ENCODE measurements at places on chromosomes 3 and 15.

- no peak for DNase-seq
These were observed 150.4 kb upstream of the SATB1 start for GRCh38 chr3:18575573-18575972.

GRCh38 chr3:158355623-158356588 lies 215.1 kb upstream of the MLF1 start:
- DNase-seq = no peak

DNA sequence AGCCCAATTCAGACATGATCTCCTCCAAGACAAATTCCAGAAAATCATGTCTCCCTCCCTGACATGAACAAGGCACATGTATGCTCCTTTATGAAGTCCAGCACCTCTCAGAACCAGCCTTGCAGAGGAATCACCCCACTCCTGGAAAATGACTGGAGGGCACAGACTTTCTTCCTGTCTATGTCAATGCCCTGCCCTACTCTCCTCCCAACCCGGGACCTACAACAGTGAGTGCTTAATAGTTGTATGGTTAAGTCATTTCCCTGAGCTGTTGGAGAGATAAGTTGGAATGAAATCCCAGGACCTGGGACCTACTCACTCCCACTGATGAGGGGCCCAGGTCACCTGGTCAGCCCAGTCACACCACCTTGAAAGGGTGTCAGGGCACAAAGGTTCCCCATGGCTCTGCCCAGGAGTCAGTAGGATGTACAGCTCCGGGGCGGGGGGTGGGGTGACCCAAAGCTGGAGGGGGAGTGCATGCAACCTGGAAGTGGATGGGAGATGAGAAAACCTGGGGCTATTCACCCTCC lies 80.1 kb upstream of the HERC1 start:
- no peak for DNase-seq

DNA sequence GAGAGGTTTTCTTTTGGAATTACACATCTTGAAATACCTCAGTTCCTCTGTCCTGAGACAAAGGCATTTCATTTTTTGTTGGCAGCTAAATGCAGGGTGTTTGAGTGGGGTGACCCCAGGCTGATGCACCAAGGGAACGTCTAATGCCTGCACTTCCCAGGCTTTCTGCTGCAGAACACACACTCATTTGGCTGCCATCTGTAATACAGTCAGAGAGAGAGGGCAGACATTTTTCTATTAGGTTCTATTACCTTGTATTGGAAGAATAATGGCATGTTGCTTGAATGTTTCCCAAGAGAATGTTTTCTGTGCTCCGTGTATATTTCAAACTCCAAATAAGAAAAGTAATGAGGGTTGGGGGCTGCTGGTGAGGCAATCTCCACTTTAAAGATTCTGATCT lies 87.1 kb downstream of the PTPRG start:
- no peak for DNase-seq

GRCh38 chr3:57160765-57161538 lies 4.2 kb downstream of the IL17RD start:
- DNase-seq = no peak

DNA sequence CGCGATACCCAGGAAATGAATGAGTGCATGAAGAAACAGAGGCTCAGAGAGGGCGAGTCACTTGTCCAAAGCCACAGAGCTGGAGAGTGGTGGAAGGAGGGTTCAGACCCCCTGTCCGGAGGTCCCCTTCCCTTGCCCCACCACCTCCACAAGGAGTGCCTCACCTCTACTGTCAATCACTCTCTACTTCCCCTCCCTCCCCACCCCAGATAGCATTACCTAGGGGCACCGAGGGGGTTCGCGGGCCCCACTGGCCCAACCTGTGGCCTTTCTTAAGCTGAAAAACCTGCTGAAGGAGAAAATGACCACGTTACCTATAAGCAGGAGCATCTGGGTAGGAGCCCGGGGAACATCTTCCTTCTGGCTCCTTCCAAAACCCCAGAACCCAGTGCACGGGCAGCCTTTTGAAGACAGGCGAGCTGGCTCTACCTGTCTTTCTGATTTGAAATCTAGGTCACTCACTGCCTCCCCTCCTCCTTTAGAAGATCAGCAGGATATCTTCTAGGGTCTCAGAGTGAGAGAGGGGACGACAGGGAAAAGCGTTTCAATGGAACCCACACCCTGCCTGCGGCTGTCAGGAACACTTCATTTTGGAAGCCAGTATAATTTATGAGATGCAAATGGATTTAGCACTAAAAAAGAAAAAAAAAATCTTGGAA lies 89.9 kb upstream of the MEF2A start:
- no peak for DNase-seq

DNA sequence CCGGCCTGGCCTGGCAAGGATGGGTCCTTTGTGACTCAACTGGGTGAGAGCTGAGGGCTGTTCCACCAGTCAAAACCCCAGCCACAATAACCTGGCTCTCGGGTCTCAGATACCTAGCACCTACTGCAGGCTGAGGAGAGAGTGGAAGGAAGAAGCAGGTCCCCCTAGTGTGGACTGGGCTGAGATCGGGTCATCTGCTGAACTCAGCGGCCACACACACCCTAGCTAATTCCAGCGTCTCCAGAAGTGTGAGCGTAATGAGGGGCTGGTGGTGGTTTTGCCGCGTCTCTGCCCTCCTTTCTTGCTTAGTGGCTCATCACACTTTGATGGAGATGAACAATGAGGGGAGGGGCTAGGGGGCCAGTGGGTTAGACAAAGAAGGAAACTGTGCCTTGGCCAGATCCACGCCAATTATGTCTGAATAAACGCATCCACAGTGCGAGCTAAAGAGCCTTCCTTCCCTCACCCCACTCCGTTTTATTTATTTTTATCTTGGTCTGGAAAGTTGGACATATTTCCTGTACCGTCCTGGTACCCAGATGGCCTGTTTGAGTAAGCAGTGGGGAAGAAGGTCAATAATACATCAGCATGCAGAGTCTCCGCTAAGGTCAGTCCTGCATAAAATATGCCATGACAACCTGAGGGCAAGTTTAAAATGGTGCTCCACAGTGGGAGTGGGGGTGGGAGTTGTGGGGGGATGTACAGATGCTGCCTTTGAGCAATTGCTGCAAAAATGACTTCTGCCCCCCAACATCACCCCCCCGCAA lies 370.0 kb downstream of the WDR72 start:
- no peak for DNase-seq

- DNase-seq = no peak
These were observed 36.0 kb downstream of the TSPAN3 start for GRCh38 chr15:77034695-77035489.

DNA sequence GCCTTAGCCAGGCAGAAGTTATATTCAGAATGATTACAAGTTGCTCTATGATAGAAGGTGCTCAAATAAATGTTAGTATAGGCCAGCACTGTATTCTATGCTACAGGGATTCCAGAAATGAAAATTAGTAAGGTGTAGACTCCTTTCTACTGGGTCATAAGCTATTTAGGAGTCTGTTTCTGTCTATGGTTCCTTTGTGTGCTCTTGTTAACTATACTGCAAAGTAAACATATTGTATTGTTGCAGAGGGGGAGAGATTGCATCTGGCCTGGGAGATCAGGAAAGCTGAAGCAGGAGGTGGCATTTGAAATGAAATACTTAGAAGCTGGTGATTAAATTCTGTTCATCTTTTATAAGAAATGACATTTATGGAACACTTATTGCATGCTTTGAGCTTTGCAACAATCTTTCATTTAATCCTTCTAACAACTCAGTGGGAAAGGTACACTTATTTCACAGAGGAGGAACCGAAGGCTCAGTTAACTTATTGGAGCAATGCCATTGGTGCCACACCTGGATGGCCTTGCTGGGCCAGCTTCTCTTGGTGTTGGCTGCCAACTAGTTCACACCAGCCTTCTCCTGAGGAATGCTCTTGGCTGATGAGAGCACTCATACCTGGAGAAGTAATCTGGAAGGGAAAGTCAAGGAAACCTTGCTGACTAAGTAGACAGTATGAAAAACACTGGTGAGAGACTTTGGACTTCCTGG lies 39.1 kb downstream of the ABHD5 start:
- peak; percentile 10 for DNase-seq

DNA sequence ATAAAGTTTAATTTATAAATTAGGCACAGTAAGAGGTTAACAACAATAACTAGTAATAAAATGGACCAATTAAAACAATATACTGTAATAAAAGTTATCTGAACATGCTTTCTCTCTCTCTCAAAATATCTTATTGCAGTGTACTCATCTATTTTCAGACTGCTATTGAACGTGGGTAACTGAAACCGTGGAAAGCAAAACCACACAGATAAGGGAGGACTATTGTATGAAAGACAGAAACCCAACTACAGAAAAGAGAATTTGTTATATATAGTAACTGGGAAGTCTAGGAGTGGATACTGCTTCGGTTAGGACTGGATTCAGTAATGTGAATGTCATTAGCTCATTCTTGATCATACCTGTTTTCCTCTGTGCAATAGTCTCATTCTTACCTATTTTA lies 119.3 kb upstream of the DAZL start:
- DNase-seq = no peak

- DNase-seq = no peak
These were observed 12.2 kb upstream of the MEX3B start for GRCh38 chr15:82058026-82058425.

DNA sequence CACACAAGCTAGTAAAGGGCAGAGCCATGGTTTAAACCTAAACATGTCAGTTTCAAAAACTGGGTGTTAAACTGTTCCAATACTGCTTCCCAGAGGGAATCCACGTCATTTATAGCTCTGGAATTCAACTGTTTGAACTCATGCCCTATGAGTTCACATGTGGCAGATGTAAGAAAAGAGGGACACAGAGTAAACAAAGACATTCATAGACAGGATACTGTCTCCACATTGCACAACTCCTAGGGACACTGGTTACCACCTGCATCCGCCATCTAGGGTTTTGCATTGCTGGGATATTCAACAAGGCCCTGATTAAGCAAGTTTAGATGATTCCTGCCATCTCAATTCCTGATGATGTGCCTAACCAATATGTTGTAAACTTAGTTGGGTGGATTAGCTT lies 134.1 kb upstream of the COL8A1 start:
- no peak for DNase-seq

- DNase-seq = no peak
These were observed 546.8 kb upstream of the EPHA6 start for GRCh38 chr3:96267577-96267976.

- no peak for DNase-seq
These were observed 124.3 kb downstream of the RPLP1 start for GRCh38 chr15:69576948-69577351.

DNA sequence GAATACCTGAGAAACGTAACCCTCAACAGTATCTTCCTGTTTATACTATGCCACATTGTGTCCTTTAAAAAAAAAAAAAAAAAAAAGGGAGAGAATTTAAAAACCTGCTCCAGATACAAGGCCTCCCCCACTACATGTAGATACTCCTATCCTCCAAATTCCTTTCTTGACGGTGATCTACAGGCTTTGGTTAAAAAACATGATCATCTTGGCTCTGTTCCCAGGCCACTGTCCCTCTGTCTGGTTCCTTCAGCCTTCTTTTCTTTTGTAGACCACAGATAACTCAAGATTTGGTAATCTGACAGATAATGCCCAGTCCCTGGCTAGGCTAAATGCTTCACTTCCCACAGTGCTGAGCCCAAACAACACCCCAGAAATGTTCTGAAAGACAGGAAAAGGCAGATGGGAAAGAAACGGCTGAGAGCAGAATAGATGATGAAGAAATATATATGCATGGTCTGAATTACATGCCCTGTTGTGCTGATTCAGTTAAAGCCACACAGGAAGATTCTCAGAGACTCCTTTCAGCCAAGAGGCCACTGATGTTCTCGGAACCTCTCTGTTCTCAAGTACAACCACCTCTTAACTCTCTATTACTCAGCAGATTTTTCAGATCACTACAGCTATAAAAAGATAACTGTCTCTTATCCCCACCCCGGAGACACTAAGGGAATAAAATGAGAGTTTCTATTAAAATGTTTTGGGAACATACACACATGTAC lies 48.3 kb downstream of the NPTN start:
- no peak for DNase-seq

- DNase-seq = no peak
These were observed 3.2 kb upstream of the BLOC1S6 start for GRCh38 chr15:45583731-45584639.

DNA sequence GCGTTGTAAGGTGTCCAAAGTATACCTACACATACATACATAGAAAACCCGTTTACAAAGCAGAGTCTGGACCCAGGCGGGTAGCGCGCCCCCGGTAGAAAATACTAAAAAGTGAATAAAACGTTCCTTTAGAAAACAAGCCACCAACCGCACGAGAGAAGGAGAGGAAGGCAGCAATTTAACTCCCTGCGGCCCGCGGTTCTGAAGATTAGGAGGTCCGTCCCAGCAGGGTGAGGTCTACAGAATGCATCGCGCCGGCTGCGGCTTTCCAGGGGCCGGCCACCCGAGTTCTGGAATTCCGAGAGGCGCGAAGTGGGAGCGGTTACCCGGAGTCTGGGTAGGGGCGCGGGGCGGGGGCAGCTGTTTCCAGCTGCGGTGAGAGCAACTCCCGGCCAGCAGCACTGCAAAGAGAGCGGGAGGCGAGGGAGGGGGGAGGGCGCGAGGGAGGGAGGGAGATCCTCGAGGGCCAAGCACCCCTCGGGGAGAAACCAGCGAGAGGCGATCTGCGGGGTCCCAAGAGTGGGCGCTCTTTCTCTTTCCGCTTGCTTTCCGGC lies 318.6 kb downstream of the FGF12 start:
- DNase-seq = no peak

DNA sequence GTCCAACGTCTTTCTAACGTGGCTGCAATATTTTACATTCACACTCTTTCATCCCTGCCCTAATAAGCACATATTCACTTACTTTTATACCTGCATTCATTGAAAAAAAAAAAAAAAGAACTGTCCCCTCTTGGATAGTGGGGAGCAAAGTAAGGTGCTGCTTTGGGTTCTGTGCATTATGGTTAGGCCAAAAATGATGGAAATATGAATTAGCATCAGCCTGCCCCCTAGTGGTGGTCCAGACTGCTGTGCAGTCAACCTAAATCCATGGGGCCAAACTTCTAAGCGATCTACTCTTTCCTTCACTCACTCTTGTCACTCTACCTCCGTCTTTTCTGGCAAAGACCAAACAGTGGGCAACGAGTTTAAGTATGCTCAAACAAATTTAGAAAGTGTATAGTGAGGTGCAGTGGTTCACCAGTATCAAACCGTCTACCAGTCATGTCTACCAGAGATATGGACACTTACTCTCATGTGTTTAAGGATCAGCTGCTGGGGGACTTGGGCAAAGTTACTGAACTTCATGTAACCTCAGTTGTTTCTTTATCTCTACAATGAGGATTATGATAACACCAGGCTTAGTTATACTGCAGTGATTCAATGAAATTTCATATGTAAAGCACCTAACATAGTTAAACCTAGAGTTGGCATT lies 61.5 kb upstream of the GRM7 start:
- DNase-seq = no peak

DNA sequence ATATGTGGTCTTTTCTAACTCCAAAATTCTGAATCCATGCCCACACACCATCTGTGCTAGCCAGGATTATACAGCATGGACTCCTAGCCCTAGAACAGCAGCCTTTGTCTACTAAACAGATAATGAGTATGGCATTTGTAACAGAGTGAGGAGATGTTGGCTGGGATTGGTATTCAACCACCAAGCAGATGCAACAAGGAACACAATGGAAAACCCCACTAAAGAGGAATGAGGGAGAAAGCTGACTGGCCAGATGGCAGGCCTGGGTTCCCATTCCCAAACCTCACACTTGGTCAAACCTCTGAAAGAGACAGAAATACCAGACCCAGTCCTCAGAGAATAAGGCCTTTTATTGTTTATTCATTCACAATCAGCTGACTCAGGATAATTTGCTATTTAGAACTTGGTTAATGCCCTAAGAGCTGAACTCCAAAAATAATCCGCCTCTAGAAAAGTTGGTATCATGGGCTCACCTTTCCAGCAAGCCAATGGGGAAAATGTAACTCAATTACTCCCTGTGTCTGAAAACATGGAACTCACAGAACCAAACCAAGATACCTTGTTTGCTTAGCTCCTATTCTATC lies 145.6 kb downstream of the LRRC3B start:
- DNase-seq = no peak

Measured in epithelial cell of prostate (primary cell).